ENCODE measurements at places on chromosomes 3 and 15.

DNA sequence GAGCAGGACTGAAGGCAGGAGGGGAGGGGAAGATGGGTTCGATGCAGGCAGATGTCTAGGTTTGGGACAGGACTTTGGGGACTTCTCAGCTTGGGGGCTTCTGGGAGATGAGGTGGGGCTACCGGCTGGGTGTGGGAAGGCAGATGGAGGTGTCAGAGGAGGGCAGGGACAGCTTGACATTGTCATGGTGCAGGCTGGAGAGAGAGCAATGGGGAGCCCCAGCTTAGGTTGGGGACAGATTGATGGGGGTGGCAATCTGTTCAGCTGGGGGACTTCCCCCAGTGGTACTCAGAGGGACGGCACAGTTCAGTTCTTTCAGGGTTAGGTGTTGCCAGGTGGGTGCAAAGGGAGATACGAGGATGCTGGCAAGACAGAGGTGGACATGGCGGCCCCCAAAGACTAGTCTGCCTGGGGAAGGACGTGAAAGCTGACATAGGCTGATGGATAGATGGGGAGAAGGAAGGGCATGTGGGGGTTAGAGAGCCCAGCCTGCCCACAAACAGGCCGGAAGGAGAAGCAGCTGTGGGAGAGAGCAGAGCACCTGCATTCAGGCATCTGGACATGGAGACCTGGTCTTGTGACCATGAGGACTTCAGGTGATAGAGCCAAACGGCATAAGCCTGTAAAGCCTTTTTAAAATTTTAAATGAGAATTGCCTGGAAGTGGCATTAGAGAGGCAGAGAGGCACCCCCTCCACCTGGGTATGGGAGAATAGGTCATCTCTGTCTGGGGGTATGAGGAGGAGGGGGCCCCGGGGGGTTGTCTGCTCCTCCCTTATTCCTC, 21.1 kb downstream of the ACAA1 start:
- no peak for DNase-seq

- peak; percentile 58 for DNase-seq
Measured at GRCh38 chr3:150830094-150830681, 67.2 kb upstream of the SIAH2 start.

DNA sequence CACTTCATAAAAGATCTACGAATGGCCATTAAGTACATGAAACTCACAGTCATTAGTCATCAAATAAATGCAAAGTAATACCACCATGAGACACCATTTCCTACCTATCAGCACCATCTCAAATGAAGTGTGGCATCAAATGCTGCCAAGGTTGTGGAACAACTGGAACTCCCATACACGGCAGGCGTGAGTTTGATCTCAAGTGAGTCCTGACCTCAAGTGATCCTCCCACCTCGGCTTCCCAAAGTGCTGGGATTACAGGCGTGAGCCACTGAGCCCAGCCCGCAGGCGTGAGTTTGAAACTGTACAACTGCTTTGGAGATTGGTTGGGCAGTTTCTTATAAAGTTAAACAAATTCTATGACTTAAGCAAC, 28.8 kb upstream of the HDAC11 start:
- peak; percentile 80 for DNase-seq

DNA sequence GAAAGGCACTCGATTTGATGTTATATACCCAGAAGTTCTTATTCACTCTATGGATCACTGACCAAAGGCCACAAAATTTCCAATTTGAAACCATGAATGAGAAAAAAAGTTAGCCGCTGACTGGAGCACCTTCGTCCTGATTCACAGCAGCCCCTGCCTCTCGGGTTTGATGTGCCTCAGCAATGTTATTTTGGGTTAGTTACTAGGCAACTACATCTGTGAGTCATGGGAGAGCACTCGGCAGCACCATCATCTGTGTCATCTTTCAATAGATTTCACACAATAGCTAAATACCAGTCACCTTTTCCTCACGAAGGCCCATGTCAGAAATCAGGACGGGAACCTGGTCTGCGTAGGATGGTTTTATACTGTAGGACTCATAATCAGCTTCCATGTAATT, 269.2 kb downstream of the ZBBX start:
- no peak for DNase-seq

DNA sequence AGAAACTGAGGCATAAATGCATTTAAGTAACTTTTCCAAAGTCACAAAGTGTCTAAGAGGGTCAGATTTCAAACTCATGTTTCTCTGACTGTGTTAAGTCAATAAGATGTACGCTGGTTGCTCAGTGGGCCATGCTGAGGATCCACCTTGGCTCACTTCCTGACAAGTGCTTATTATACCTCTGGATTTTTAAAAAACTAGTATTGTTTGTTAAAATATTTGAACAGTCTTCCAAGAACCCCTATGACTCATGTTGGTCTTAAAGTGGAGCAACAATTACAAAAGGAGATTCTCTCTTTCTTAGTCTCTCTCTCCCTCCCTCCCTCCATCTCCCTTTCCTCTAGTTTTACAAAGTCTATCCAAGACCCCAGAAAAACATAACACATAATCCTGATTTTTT, 1050.2 kb downstream of the AGBL1 start:
- DNase-seq, result no peak
